ENCODE measurements at places on chromosomes 12 and 14. TPM values are rescaled to one million over a fixed set of nuclear protein-coding genes. Genes with fewer than 3 reads are reported as not detected.

DNA sequence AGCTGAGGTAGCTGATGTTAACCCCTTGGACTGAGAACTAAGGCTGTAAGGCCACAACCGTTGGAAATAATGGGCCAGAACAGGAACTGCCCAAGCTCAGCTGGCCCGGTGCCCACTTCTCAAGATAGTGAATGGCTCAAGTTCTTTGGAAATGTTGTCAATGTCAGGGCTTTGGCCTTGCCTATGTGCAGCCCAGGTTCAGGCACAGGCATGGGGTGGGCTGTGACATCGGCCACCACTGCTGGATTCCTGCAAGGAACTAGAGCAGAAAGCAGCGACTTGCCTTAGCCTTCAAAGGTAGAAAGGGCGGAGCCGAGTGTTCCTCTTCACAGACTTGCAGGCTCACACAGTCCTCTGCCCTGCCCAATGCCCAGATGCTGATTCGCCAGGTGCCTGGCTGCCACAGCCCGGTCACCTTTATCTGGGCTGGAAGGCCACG is 291.2 kb downstream of the ZFP36L1 start:
- H3K4me1 ChIP-seq: peaks cover 7% of the 10 kb centered on the region
- H3K36me3 ChIP-seq: no peaks in the 10 kb centered on the region
- H3K27me3 ChIP-seq: no peaks in the 10 kb centered on the region
- no peak overlapping the region for H3K27ac ChIP-seq
- no peak overlapping the region for H3K4me3 ChIP-seq
- DNase-seq: no peak

- no peak overlapping the region for H3K4me3 ChIP-seq
- no peaks in the 10 kb centered on the region for H3K27me3 ChIP-seq
- no peak for DNase-seq
- H3K36me3 ChIP-seq: peaks cover 33% of the 10 kb centered on the region
- H3K27ac ChIP-seq: no peak overlapping the region
These were observed 34.2 kb downstream of the ZC3H14 start for GRCh38 chr14:88597038-88597437.

- H3K4me1 ChIP-seq: peaks cover 14% of the 10 kb centered on the region
- DNase-seq: no peak
- H3K36me3 ChIP-seq: no peaks in the 10 kb centered on the region
- H3K27ac ChIP-seq: no peak overlapping the region
These were observed 83.6 kb upstream of the USP44 start for GRCh38 chr12:95634622-95635621.

DNA sequence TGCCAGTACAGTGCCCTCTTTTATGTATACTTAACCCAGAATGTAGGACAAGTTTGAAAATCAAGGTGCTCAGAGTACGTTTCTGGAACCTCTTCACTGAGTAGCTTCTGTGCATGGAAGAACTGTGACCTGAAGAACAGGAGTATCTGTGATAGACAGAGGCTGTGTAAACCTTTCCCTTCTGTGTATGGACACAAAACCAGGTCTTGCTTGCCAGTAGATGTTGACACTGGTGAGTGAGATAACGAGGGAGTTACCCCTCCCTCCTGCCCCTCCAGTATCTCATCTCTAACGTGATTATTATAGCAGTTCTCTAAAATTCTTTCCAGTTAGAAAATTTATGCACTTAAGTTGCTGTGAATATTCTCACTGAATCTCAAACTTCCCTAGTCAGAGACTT is 170.8 kb downstream of the RPL10L start:
- no peak overlapping the region for H3K27ac ChIP-seq
- H3K36me3 ChIP-seq: no peaks in the 10 kb centered on the region
- no peak for DNase-seq
- no peaks in the 10 kb centered on the region for H3K4me1 ChIP-seq

Gene SPX
- total RNA-seq: 0.81 TPM

GRCh38 chr12:56565510-56566101 is 44.0 kb downstream of the RBMS2 start:
- no peak for DNase-seq
- peaks cover 9% of the 10 kb centered on the region for H3K36me3 ChIP-seq
- peak overlapping the region; percentile 9 for H3K4me3 ChIP-seq
- H3K27ac ChIP-seq: peak overlapping the region; percentile 74

DNA sequence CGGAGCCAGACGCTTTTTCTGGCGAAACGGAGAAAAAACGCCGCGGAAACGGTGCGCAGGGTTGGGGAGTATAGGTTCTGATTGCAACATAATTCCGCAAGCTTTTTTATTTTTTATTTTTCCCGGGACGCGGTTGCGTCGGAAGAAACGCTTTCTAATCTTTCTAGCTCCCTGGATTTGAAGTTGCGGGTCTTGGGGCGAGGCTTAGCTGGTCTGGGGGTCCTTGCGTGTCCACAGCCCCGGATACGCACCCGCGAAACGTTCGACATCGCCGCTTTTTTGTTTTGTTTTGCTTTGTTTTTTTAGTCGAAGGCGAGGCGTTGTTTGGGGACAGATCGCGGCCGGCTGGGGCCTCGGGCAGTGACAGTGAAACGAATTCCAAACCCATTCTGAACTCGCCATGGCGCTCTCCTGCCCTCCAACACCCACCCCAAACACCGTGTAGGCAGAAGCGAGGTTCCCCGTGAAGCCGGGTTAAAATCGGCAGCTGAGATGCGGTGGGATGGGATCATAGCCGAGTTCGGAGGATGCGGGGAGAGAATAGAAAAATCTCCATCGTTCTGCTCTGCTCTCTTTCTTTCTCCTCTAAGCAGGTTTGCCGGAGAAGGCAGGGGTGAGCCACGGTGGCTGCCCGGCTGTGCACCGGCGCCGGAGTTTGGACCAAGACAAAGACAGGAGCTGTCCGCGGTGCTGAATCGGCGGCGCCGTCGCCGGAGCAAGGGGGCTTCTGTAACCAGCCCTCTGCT is 8.1 kb upstream of the LHX5 start:
- no peaks in the 10 kb centered on the region for H3K36me3 ChIP-seq
- H3K4me1 ChIP-seq: no peaks in the 10 kb centered on the region
- no peak overlapping the region for H3K27ac ChIP-seq
- H3K27me3 ChIP-seq: peaks cover 6% of the 10 kb centered on the region
- no peak for DNase-seq

DNA sequence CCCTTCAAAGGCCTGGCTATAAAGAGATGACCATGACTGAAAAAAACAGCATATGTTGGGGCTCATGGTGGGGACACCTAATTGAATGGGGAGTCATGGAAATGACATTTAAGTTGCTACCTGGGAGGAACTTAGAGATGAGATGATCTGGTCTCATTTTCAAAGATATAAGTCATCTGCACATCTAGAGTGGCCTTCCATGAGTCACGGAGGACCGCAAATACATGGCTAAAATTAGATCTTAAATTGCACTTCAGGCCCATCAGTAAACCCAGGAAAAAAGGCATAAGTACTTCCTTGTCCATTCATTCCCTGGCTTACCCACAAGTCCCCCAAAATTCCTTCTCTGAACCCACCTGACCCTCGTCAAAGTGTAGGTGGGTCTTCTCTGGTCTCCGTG is 53.4 kb downstream of the SPTB start:
- H3K36me3 ChIP-seq: no peaks in the 10 kb centered on the region
- DNase-seq: no peak
- no peaks in the 10 kb centered on the region for H3K4me1 ChIP-seq
- no peaks in the 10 kb centered on the region for H3K27me3 ChIP-seq
- no peak overlapping the region for H3K4me3 ChIP-seq

Gene GARIN6
- total RNA-seq: not detected

All from thoracic aorta (tissue), 2 donors.